ENCODE measurements at places on chromosomes 6 and 20. TPM values are rescaled to one million over a fixed set of nuclear protein-coding genes. Genes with fewer than 3 reads are reported as not detected.

The CALHM6 gene
- total RNA-seq, result not detected

GRCh38 chr20:25544311-25544710 is 41.0 kb downstream of the NINL start:
- H3K27me3 ChIP-seq, result no peaks in the 10 kb centered on the region
- H3K36me3 ChIP-seq, result no peaks in the 10 kb centered on the region
- no peak overlapping the region for H3K4me3 ChIP-seq

The TDRD6 gene
- 0.49 TPM for total RNA-seq

DNA sequence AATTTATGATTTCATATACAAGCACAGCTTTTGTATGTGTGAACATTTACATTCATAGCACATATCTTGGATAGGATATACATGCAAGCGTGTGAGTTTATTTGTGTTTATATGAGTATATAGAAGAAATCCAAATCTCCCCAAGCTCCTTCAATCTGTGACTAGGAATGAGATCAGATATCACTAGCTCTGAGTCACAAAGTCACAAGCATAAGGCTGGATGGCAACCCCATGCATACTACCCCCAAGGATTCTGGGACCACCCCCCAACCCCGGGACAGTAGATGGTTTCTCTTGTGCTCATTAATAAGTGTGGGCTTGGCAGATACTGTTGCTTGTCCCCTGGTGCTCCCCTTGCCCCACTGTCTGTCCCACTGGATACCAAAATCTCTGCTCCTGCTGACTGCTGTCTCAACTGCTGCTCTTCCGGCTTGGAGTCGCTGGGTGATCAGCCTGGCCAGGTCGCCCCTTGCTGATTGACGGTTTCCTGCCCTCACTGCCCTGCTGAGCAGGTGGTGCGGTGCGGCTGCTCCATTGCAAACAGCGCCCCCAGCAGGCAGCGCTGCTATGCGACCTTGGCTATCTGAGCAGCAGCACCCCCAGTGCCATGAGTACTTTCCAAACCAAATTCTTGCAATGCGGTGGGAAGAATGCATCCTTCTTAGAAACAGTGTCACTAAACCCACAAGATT is 279.4 kb downstream of the CD83 start:
- DNase-seq, result peak; percentile 42
- no peak overlapping the region for H3K4me3 ChIP-seq
- no peaks in the 10 kb centered on the region for H3K27me3 ChIP-seq
- no peak overlapping the region for H3K27ac ChIP-seq

DNA sequence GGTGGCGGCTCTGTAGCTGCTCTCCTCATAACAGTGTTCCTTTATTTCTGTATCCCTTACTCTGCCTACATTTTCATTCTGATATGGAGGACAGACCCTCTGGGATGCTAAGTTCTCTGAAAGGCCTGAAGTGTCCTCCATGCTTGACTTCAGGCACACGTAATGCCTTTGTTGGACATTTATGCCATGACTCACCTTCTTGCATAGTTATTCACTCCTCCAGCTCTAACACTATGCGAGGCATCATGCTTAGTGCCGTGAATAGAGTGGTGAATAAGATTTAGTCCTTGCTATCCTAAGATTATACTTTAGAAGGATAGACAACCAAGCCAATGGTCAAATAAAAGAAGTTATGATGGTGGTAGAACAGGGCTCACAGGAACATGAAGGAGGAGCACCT is 760.9 kb upstream of the FLRT3 start:
- H3K27ac ChIP-seq, result no peak overlapping the region
- H3K4me1 ChIP-seq, result no peaks in the 10 kb centered on the region
- DNase-seq, result no peak
- H3K27me3 ChIP-seq, result no peaks in the 10 kb centered on the region
- H3K36me3 ChIP-seq, result no peaks in the 10 kb centered on the region

- H3K4me3 ChIP-seq, result no peak overlapping the region
- H3K36me3 ChIP-seq, result no peaks in the 10 kb centered on the region
- H3K27ac ChIP-seq, result no peak overlapping the region
These were observed 10.1 kb upstream of the TCF15 start for GRCh38 chr20:620246-620645.

DNA sequence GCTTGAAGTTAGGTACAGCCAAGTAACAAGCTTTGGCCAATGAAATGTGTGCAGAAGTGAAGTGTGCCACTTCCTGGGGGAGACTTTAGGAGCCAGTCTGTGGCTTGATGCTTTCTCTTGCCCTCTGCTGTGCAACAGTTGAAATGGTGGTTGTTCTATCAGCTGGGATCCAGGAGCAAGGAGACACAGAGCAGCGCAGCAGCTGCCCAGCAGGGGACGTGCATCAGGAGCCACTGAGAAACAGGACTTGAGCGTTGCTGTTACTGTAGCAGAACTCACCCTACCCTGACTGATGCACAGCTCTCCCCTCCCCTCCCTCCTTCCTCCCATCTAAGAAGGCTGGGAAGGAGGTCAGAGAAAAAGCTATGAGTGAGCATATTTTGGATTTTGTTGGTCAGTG is 18.9 kb upstream of the CCN5 start:
- H3K4me3 ChIP-seq, result no peak overlapping the region
- DNase-seq, result no peak
- H3K27me3 ChIP-seq, result no peaks in the 10 kb centered on the region
- H3K36me3 ChIP-seq, result no peaks in the 10 kb centered on the region
- peaks cover 63% of the 10 kb centered on the region for H3K4me1 ChIP-seq

DNA sequence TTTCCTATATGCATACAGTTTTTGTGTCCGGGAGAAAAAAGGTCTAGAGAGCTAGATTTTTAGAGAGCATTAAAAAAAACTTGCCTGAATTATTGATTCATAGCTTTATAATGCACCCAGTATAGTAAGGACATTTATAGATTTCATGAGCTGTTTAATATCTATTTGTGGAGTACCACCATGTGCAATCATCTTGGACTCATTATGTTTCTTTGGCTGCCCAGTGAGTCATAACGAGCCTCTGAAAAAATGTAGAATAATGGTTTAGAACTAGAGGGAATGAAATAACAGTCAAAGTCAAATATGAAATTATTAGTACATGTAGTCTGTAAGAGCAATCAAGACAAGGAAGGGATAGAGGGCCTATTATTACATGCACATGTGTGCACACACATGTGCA is 350.0 kb downstream of the CD83 start:
- H3K4me3 ChIP-seq, result no peak overlapping the region
- no peaks in the 10 kb centered on the region for H3K27me3 ChIP-seq
- H3K27ac ChIP-seq, result no peak overlapping the region
- no peaks in the 10 kb centered on the region for H3K4me1 ChIP-seq

DNA sequence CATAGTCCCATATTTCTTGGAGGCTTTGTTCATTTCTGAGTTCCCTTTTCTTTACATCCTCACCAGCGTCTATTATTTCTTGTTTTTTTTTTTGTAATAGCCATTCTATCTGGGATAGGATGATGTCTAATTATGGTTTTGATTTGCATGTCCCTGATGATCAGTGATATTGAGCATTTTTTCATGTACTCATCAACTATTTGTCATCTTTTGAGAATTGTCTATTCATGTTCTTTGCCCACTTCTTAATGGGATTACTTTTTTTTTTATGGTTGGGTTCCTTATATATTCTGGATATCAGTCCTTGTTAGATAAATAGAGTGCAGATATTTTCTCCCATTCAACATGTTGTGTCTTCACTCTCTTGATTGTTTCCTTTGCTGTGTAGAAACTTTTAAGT is 42.1 kb downstream of the CYB5R4 start:
- H3K4me1 ChIP-seq, result no peaks in the 10 kb centered on the region
- H3K27ac ChIP-seq, result no peak overlapping the region
- H3K27me3 ChIP-seq, result no peaks in the 10 kb centered on the region
- no peak for DNase-seq
- H3K36me3 ChIP-seq, result no peaks in the 10 kb centered on the region

The EPB41L1 gene
- 54.8 TPM for total RNA-seq

The MYCT1 gene
- 8.3 TPM for total RNA-seq

GRCh38 chr6:14088600-14089192 is 28.9 kb upstream of the CD83 start:
- no peak overlapping the region for H3K27ac ChIP-seq
- no peaks in the 10 kb centered on the region for H3K36me3 ChIP-seq
- no peak overlapping the region for H3K4me3 ChIP-seq
- H3K27me3 ChIP-seq, result no peaks in the 10 kb centered on the region

DNA sequence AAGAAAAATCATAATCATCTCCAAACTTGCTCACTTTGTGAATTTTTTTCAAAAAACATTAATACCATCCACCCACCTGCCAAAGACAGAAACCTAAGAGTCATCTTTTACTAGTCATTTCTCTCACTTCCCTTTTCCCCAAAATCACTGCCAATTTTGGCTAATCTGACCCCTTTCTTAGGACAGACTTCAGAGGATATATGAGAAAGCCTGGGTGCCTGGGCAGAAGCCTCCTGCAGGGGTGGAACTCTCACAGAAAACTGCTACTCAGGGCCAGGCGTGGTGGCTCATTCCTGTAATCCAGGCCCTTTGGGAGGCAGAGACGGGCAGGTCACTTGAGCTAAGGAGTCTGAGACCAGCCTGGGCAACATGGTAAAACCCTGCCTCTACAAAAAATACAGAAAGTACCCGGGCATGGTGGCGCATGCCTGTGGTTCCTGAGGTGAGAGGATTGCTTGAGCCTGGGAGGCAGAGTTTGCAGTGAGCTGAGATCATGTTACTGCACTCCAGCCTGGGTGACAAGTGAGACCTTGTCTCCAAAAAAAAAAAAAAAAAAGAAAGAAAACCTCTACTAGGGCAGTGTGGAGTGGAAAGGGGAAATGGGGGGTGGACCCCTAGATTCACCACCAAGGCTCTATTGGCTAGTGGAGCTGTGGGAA is 3.8 kb downstream of the DEK start:
- H3K27me3 ChIP-seq, result no peaks in the 10 kb centered on the region
- H3K36me3 ChIP-seq, result no peaks in the 10 kb centered on the region
- no peak for DNase-seq
- no peak overlapping the region for H3K27ac ChIP-seq
- no peak overlapping the region for H3K4me3 ChIP-seq
- H3K4me1 ChIP-seq, result peaks cover 43% of the 10 kb centered on the region

GRCh38 chr6:3429211-3429610 is 27.6 kb downstream of the SLC22A23 start:
- no peak for DNase-seq
- no peak overlapping the region for H3K4me3 ChIP-seq
- no peak overlapping the region for H3K27ac ChIP-seq

DNA sequence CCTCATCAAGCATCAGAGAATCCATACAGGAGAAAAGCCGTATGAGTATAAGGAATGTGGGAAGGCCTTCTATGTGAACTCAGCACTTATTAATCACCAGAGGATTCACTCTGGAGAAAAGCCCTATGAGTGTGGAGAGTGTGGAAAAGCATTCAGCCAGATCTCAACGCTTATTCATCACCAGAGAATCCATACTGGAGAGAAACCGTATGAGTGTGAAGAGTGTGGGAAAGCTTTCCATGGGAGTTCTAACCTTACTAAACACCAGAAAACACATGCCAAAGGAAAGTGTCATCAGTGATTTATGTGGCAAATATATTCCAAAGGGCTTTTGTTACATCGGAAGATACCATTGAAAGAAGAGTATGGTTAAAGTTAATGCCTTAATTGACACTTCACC is 25.4 kb downstream of the ZKSCAN8 start:
- no peaks in the 10 kb centered on the region for H3K27me3 ChIP-seq
- no peak overlapping the region for H3K4me3 ChIP-seq
- DNase-seq, result no peak

- no peak for DNase-seq
- peak overlapping the region; percentile 96 for H3K27ac ChIP-seq
- H3K27me3 ChIP-seq, result no peaks in the 10 kb centered on the region
- peaks cover 11% of the 10 kb centered on the region for H3K36me3 ChIP-seq
- peak overlapping the region; percentile 86 for H3K4me3 ChIP-seq
These were observed 735 bp downstream of the FAM135A start for GRCh38 chr6:70413992-70414494.

DNA sequence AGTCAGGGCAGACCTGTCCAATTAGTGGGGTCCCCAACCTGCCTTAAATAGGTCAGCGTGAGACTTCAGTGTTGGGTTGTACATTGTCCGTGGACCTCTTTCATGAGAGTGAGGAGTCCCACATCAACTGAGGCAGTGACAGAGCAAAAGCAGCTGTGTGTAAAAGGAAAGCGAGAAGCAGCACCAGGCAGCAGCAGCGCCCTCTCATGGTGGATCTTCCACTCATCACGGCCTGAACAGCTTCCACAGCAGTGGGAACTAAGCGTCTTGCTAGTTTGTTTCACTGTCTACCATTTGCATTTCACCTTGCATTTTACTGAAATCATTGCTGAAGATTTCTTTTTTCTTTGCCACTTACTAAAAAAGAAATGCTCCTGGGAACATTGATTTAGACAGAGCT is 333.8 kb downstream of the PKHD1 start:
- DNase-seq, result no peak
- no peaks in the 10 kb centered on the region for H3K27me3 ChIP-seq
- no peak overlapping the region for H3K27ac ChIP-seq
- H3K36me3 ChIP-seq, result no peaks in the 10 kb centered on the region
- no peak overlapping the region for H3K4me3 ChIP-seq
- H3K4me1 ChIP-seq, result no peaks in the 10 kb centered on the region

The MLN gene
- not detected for total RNA-seq

DNA sequence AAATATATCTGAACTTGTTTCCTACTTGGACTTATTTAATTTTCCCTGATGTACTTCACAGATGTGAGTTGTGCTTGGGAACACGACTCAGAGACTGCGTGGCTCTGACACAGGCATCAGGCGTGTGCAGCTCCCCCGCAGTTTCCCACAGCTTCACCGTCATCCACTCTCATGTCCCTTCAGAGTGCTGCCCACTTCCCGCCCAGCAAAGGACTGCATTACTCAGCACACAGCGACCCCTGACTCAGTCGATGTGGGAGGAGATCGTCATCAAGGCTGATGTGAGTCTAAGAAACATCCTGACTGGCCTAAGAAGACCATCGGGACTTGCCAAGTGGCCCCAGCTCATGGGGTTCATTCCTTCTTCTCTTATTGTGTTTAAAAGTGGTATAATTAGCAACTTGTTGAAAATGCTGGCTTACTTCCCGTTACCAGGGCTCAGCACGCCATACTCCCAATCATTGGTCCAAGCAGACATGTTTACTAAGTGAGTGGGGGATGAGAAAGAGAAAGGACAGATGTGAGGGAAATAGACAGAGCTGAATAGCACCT is 539.4 kb upstream of the JARID2 start:
- no peak overlapping the region for H3K4me3 ChIP-seq
- no peak overlapping the region for H3K27ac ChIP-seq
- no peaks in the 10 kb centered on the region for H3K36me3 ChIP-seq
- H3K4me1 ChIP-seq, result peaks cover 15% of the 10 kb centered on the region
- H3K27me3 ChIP-seq, result no peaks in the 10 kb centered on the region
- DNase-seq, result peak; percentile 92

GRCh38 chr6:38215225-38215624 is 395.7 kb downstream of the ZFAND3 start:
- no peaks in the 10 kb centered on the region for H3K27me3 ChIP-seq
- no peak overlapping the region for H3K27ac ChIP-seq
- H3K4me1 ChIP-seq, result no peaks in the 10 kb centered on the region

The WFDC5 gene
- total RNA-seq, result 6.1 TPM
